ENCODE measurements at places on chromosomes 1 and 21. TPM values are rescaled to one million over a fixed set of nuclear protein-coding genes. Genes with fewer than 3 reads are reported as not detected.

Gene KAZN
- 0.51 TPM for total RNA-seq

Gene KIAA1614
- total RNA-seq, result 4.0 TPM

Gene TRIM67
- not detected for total RNA-seq

Gene WLS
- total RNA-seq, result 32.5 TPM

Gene SLC2A5
- 0.13 TPM for total RNA-seq

Gene HOOK1
- total RNA-seq, result under 0.01 TPM

Gene LDLRAD2
- 0.13 TPM for total RNA-seq

Gene GNG4
- 0.13 TPM for total RNA-seq

Gene AHCYL1
- total RNA-seq, result 39.7 TPM

Gene FGGY
- total RNA-seq, result 11.1 TPM

Gene C1orf94
- total RNA-seq, result not detected

Gene LHX8
- total RNA-seq, result not detected

Gene TMPRSS15
- not detected for total RNA-seq

Gene PRAMEF13
- total RNA-seq, result not detected

Gene TRIM58
- 0.25 TPM for total RNA-seq

Gene SLAMF9
- total RNA-seq, result not detected

Gene MAP1LC3C
- total RNA-seq, result not detected

Gene AHDC1
- 3.3 TPM for total RNA-seq

Gene PROK1
- not detected for total RNA-seq

Gene SLC44A3
- total RNA-seq, result 4.7 TPM

Gene CELA2A
- not detected for total RNA-seq

Gene OTUD3
- 2.2 TPM for total RNA-seq

Data from dermis microvascular lymphatic vessel endothelial cell (primary cell).